Activated CD4-positive, alpha-beta T cell treated with anti-CD3 and anti-CD28 coated beads, Interleukin-2, amount 50 U/mL, for 1 hour (primary cell): ENCODE measurements at places on chromosomes 11 and 22.

GRCh38 chr11:31826536-31827438 is 15.7 kb upstream of the PAX6 start:
- DNase-seq, result no peak

DNA sequence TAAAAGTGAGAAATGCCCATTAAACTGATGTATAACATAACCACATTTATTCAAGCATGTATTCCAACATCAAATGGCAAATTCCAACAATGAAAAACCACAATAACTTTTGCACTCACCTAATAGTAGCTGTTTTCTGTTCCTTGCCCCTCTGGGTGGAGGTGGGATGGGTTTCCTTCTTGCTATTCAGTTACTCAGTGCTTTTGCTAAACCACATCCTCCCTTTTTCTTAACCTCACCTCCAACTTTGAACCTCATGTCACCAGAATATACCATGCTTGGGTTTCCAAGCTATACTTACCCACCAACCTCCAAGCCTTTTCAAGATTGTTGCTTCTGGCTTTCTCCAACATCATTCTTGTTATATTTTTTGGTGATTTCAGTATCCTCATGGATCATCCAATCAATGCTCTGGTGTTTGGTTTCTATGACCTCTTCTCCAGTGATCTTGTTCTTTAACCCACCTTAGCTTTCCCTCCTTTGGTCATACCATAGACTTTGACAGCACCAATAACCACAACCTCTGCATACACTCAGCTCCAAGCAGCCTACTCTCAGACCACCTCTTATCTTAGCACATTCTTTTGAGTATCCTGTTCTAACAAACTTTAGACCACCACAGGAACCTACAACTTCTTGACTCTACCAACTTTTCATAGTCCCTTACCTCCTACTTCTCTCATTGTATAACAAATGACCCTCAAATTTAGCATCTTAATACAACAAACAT is 3.2 kb upstream of the CCDC15 start:
- peak; percentile 4 for DNase-seq

GRCh38 chr11:76313913-76314740 is 66.8 kb downstream of the THAP12 start:
- DNase-seq, result no peak

DNA sequence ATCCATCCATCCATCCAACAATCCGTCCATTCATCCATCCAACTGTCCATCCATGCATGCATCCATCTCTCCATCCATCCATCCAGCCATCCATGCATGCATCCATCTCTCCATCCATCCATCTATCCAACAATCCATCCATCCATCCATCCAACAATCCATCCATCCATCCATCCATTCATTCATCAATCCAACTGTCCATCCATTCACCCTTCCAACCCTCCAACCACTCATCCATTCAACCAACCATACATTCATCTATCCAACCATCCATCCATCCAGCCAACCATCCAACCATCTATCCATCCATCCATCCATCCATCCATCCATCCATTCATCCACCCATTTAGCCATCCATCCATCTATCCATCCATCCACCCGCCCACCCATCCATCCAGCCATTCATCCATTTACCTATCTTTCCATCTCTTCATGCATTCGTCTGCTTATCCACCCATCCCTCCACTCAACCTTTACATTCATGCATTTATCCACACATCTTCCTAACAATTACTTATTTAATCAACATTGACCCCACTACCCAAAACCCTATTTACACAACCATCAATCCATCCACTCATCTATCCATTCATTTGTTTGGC is 12.6 kb downstream of the CACNA1I start:
- no peak for DNase-seq

GRCh38 chr11:15473954-15474837 is 359.5 kb downstream of the INSC start:
- DNase-seq, result no peak

DNA sequence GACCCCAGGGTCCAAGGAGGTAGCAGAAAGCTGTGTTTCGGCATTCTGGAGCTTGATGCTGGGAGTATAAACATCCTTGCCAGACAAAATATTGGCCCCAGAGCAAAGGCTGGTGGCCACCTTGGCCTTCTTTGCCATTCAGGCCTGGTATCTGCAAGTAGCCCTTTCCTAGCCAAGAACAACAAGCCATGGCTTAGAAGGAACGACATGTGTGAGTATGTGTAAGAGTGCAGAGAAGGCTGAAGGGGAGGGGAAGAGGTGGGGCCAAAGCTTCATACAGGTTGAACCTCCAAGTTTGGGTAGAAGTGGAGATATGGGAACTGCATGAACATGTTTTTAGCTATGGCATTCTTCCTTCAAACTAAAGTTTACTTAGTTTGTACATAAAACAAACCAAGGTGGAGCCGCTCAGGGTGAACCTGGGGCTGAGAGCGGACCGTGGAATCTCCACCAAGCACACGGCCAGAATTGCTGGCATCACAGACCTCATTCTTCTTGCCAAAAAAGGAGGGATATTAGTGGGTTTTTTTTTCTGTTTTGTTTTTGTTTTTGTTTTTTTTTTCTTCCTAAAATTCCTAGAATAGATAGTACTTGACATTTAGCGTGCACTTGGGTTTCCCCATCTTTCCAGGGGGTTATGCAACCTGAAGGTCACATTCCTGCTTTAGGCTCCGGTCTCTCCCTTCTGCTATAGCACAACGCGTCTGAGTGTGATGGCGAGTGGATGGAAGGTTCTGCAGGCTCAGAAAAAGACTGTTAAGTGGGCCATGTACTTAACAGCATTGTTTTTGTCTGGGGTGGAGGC is 70.9 kb downstream of the ADAMTS15 start:
- no peak for DNase-seq

GRCh38 chr22:36288571-36289405 is 35.9 kb downstream of the APOL1 start:
- DNase-seq, result no peak

DNA sequence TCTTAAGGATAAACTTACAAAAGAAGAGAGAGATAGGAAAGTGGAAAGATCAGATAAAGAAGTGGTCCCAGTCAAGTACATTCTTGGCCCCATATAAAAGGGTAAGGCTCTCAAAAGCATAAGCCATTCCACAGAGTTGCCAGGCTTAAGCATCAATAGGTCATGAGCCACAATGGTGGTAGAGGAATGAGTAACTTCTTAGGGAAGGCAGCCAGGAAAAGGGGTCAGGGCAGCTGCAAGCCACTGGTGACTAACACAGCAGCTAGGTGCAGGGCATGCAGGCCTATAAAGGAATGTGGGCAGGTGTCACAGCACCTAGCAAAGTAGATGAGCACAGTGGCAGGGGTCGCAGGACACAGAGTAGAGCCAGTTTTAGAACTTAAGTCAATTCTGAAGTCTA is 302.6 kb upstream of the FAT3 start:
- DNase-seq, result no peak

- DNase-seq, result peak; percentile 1
Measured at GRCh38 chr11:73760135-73760678, 667 bp downstream of the RAB6A start.
